ENCODE measurements at places on chromosomes 7 and 10. TPM values are rescaled to one million over a fixed set of nuclear protein-coding genes. Genes with fewer than 3 reads are reported as not detected.

GRCh38 chr7:157637216-157637949 lies 300.6 kb downstream of the DNAJB6 start:
- DNase-seq, result no peak

Gene AKR1C4
- total RNA-seq, result not detected

GRCh38 chr7:133746847-133747246 lies 380.3 kb upstream of the LRGUK start:
- DNase-seq, result no peak

Gene EPDR1
- total RNA-seq, result 16.4 TPM

GRCh38 chr7:90738249-90738648 lies 142.1 kb downstream of the CDK14 start:
- DNase-seq, result no peak

DNA sequence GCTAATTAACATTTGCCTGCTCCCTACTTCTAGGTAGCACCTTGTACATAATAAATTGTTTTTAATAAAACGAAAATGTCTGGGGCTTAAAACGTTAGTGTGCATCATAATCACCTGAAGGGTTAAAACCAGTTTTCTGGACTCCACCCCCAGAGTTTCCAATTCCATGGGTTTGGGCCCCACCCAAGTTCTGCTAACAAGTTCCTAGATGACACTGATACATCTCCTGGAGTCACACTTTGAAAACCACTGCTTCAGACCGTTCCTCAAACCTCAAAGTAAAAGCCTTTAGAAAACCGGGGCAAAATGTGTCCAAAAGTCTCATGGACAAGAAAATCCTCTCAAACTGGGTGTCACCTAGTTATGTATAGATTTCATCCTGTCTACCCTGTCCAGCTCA lies 9.3 kb downstream of the OSBPL3 start:
- DNase-seq, result no peak

DNA sequence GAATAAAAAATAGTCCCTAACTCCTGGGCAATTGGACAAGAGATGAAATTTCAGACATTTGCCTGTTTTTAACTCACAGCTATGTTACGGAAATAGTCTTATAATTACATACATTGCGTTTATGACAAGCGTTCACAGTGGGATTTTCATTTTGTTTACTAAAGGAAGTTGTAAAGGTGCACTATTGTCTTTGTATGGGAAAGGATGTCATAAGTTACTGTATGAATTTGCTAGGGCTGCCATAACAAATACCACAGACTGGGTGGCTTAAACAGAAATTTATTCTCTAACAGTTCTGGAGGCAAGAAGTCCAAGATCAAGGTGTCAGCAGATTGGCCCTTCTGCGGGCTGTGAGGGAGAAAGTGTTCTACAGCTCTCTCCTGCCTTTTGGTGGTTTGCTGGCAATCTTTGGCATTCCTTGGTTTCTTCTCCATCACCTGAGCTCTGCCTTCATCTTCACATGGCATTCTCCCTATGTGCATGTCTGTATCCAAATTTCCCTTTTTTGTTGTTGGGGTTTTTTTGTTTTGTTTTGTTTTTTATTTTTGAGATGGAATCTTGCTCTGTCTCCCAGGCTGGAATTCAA lies 5.6 kb downstream of the NFE2L3 start:
- no peak for DNase-seq

Gene CYP26C1
- total RNA-seq, result 0.16 TPM

DNA sequence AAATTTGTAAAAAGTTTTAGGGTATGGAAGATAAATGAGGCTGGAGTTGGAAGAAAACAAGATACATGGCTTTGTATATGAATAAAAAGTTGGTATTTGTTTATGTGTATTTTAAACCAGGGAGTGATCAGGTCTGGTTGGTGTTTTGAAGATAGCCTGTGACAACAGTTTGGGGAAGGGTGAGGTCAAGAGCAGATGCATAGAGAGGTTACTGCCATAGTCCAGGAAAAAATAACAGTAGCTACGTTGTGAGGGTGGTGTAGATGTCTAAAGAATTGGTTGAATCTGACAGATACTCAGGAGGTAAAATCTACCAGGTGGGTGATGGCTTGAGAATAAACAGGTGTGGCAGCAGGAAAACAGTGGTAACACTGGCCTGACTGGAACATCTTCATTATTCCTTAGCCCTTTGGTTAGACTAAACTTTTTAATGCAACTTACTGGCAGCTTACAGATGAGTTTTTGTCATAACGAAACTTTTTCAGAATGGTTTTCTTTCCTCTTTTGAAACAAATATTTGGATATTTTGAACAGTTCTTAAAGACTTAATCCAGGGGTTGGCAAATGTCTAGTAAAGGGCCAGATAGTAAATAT lies 25.5 kb downstream of the ZNRF2 start:
- no peak for DNase-seq

- DNase-seq, result no peak
Observed at GRCh38 chr10:102247734-102248133, 2.4 kb downstream of the GBF1 start.

Gene SSC4D
- total RNA-seq, result 0.94 TPM

GRCh38 chr10:102435529-102436233 lies 3.3 kb upstream of the CUEDC2 start:
- peak; percentile 31 for DNase-seq

GRCh38 chr7:111272092-111272491 lies 181.2 kb downstream of the LRRN3 start:
- DNase-seq, result no peak

- no peak for DNase-seq
Observed at GRCh38 chr10:16381083-16381482, 55.7 kb upstream of the PTER start.

Gene C10orf62
- total RNA-seq, result not detected

Gene TRIL
- total RNA-seq, result 10.9 TPM

DNA sequence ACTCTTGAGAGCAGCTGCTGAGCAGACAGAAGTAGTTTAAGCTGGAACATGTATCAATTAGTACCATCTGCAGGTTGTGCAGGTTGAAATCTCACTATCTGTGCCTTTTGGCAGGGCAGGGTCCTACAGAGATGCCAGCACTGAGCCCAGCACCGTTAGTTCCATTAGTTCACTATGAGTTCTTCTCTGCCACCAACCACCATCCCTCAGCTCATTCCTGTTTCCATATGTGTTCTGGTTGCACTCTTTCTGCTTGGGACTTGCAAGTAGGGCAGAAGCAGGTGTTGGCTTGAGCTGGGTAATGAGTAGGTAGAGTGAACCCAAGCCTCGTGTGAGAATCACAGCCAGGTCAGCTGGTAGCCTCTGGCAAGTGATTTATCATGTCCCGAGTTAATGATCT lies 2.8 kb downstream of the SMO start:
- no peak for DNase-seq

Gene AASS
- 19.3 TPM for total RNA-seq

All from occipital lobe (tissue), 3 donors.